ENCODE measurements at places on chromosomes 16 and 17.

GRCh38 chr17:66509926-66510325 is 207.5 kb downstream of the PRKCA start:
- DNase-seq: no peak
- H3K36me3 ChIP-seq: peaks cover 46% of the 10 kb centered on the region
- H3K27ac ChIP-seq: peak overlapping the region; percentile 91
- peak overlapping the region; percentile 11 for H3K4me3 ChIP-seq

- no peak overlapping the region for H3K27ac ChIP-seq
- DNase-seq: no peak
- H3K4me3 ChIP-seq: no peak overlapping the region
- H3K27me3 ChIP-seq: peaks cover 4% of the 10 kb centered on the region
Observed at GRCh38 chr17:28467456-28468025, 5.9 kb upstream of the SLC13A2 start.

GRCh38 chr16:84061236-84061819 is 18.7 kb upstream of the SLC38A8 start:
- peaks cover 13% of the 10 kb centered on the region for H3K36me3 ChIP-seq
- no peak overlapping the region for H3K4me3 ChIP-seq
- H3K27ac ChIP-seq: no peak overlapping the region
- H3K4me1 ChIP-seq: peaks cover 6% of the 10 kb centered on the region
- no peak for DNase-seq
- no peaks in the 10 kb centered on the region for H3K27me3 ChIP-seq

GRCh38 chr16:8686031-8686621 is 11.7 kb downstream of the ABAT start:
- no peaks in the 10 kb centered on the region for H3K27me3 ChIP-seq
- DNase-seq: no peak
- H3K4me3 ChIP-seq: no peak overlapping the region
- peaks cover 29% of the 10 kb centered on the region for H3K36me3 ChIP-seq
- no peak overlapping the region for H3K27ac ChIP-seq

- no peaks in the 10 kb centered on the region for H3K4me1 ChIP-seq
- H3K27me3 ChIP-seq: peaks cover 34% of the 10 kb centered on the region
- DNase-seq: no peak
- no peak within 1 kb of the TSS for H3K4me3 ChIP-seq
- no peak within 1 kb of the TSS for H3K27ac ChIP-seq
Observed at GRCh38 chr16:21150375-21151001, at the start of gene DNAH3. Gene DNAH3 (minus strand): TSS chr16:21150846. CDS start chr16:21150319, 527 bp downstream.

GRCh38 chr16:66299349-66299748 is 67.1 kb upstream of the CDH5 start:
- H3K4me3 ChIP-seq: no peak overlapping the region
- no peak for DNase-seq
- H3K27me3 ChIP-seq: no peaks in the 10 kb centered on the region
- H3K4me1 ChIP-seq: no peaks in the 10 kb centered on the region

DNA sequence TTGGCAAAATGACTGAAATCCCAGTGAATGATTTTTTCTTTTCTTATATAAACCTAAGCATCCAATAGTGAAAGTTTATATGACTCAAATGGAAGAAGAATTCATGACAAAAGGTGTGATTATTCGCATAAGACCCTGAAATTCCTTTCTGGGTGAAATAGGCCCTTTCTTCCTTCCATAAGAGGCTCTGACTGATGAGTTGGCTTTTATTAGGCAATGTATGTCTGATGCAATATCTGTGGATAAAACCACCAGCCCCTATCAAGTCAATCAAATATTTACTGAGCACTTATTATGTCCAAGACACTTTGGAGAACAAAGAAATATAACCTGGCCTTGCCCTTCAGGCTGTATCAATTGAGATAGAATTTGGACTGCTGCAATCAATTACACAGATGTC is 316.6 kb downstream of the CDH13 start:
- no peak for DNase-seq
- H3K4me1 ChIP-seq: peaks cover 5% of the 10 kb centered on the region
- no peaks in the 10 kb centered on the region for H3K27me3 ChIP-seq
- H3K36me3 ChIP-seq: no peaks in the 10 kb centered on the region

- DNase-seq: no peak
- H3K4me3 ChIP-seq: no peak overlapping the region
- H3K27me3 ChIP-seq: no peaks in the 10 kb centered on the region
- peak overlapping the region; percentile 79 for H3K27ac ChIP-seq
Observed at GRCh38 chr17:66541461-66542128, 239.2 kb downstream of the PRKCA start.

DNA sequence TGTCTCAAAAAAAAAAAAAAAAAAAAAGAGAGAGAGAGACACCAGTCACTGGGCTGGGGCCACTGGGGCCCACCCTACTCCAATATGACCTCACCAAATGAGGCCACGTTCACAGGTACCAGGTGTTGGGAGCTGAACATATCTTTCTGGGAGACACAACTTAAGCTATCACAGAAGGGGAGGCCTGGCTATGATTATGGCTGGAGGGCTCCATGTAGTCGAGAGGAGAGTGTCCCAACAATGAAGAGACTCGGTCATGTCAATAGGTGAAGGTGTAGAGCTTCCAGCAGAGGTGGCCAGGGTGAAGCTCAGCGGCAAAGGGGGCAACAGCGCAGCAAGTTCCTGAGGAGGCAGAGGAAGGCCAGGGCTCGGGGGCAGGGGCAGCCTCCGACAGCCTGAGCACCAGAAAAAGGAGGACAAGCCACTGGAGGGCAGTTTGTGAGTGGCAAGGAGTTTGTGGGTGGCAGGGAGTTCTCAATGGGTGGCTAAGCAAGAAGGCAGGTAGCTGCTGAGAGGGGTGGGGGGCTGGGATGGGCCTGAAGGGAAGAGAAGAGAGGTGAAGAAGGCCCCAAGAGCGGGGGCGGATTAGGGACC is 28.0 kb downstream of the ABCC3 start:
- peaks cover 11% of the 10 kb centered on the region for H3K4me1 ChIP-seq
- DNase-seq: no peak
- peak overlapping the region; percentile 14 for H3K27ac ChIP-seq
- no peak overlapping the region for H3K4me3 ChIP-seq
- no peaks in the 10 kb centered on the region for H3K36me3 ChIP-seq

GRCh38 chr16:65772134-65772732 is 594.3 kb upstream of the CDH5 start:
- DNase-seq: no peak
- peaks cover 6% of the 10 kb centered on the region for H3K27me3 ChIP-seq
- no peak overlapping the region for H3K27ac ChIP-seq
- H3K36me3 ChIP-seq: no peaks in the 10 kb centered on the region

GRCh38 chr16:56202036-56202435 is 10.7 kb downstream of the GNAO1 start:
- no peak overlapping the region for H3K4me3 ChIP-seq
- H3K27me3 ChIP-seq: peaks cover 9% of the 10 kb centered on the region
- no peak overlapping the region for H3K27ac ChIP-seq
- H3K4me1 ChIP-seq: peaks cover 31% of the 10 kb centered on the region
- peaks cover 4% of the 10 kb centered on the region for H3K36me3 ChIP-seq

DNA sequence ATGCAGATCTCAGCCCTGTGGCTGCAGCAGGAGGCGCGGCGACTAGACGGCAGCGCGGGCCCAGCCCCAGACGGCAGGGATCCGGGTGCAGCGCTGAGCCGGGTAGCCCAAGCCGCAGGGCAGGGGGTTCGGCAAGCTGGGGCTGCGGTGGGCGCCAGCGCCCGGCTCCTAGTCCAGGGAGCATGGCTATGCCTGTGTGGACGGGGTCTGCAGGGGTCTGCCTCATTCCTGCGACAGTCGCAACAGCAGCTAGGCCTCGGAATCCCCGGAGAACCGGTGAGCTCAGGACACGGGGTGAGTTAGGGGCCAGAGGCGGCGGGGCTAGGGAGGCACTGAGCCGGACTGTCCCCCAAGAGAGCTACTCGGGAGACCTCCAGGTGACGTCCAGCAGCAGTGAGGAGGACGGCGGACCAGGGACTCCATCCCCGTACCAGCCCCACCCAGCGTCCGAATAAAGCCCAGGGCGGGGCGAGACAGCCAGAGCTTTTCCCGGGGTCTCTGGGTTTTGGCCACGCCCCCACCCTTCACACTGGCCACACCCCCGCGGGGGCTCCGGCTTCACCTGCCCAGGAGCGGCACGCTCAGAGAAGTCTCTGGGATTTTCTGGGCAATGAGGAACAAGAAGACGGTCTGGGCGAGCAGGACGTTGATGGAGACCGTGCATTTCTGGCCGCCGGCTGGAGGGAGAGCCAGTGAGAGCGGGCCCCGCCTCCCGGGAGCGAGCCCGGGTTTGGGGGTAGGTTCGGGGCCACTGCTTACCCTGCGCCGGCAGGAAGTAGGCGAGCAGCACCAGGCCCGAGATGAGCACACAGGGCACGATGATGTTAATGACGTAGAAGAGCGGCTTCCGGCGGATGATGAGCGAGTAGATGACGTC is 1.1 kb downstream of the C17orf107 start:
- H3K36me3 ChIP-seq: peaks cover 12% of the 10 kb centered on the region
- no peaks in the 10 kb centered on the region for H3K27me3 ChIP-seq
- peak; percentile 58 for DNase-seq
- peak overlapping the region; percentile 87 for H3K4me3 ChIP-seq
- peak overlapping the region; percentile 93 for H3K27ac ChIP-seq
- peaks cover 33% of the 10 kb centered on the region for H3K4me1 ChIP-seq

DNA sequence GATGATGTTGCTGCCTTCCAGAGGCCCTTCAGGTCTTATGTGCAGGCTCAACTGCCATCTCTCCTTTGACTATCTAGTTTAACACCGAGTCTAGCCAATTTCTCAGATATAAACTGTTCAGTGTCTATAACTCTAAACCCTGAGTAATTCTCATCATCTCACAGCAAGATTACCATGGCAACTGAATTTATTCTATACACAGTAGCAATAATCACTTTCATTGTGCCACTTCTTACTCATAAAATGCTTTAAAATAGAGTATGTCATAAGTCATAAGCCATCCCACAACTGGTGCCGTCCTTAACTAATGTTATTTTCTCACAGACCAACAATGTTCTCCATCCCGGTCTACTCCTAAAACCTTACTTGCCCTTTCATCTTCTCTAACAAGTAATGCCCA is 45.0 kb downstream of the SYNRG start:
- H3K4me1 ChIP-seq: peaks cover 15% of the 10 kb centered on the region
- peak overlapping the region; percentile 39 for H3K27ac ChIP-seq
- H3K27me3 ChIP-seq: no peaks in the 10 kb centered on the region

DNA sequence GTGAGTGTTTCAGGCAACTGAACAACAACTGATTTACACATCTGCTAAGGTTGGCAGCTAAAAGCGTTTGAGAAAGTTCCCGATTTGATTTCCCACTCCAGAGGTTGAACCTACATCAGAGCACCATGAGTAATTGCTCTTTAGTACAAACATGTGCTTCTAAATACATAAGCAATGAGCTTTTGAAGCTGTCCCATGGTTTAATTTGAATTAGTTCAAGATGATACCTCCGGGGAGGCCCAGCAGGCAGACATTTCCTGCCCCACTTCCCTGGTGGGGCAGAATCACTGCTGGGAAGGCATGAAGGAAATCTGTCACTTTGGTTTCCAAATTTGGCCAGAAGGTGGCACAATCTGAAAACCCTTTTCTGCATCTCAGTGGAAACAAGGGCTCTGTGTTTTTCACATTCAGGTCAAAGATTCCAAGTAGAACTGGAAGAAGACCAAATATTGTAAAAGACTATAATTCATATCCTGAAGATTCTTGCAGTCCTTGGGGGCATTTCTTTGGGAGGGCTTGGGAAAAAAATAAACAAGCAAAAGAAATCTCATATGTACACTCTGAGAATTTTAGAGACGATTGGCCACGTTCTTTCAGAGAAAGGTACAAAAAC is 176.2 kb upstream of the FAM20A start:
- H3K36me3 ChIP-seq: no peaks in the 10 kb centered on the region
- DNase-seq: peak; percentile 4
- no peaks in the 10 kb centered on the region for H3K27me3 ChIP-seq
- H3K4me3 ChIP-seq: no peak overlapping the region
- no peak overlapping the region for H3K27ac ChIP-seq

DNA sequence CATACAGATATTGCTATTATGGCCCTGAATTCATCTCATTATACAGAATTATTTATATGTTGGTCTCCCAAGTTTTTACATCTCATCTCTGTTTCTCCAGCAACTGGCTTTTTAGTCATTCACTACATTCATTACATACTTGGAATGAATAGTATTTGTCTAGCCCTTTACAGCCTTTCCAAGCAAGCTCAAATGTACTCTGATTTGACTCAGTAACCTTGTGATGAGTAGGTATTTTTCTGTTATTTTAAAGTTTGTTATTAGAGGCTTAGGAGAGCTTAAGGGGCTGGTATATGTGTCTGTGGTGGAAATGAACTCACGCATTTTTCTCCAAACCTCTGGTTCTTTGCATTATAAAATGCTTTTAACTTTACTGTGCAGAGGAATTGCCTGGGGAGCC is 224.7 kb downstream of the SNX29 start:
- no peak overlapping the region for H3K27ac ChIP-seq
- H3K4me1 ChIP-seq: peaks cover 7% of the 10 kb centered on the region
- H3K36me3 ChIP-seq: peaks cover 12% of the 10 kb centered on the region
- no peak overlapping the region for H3K4me3 ChIP-seq
- DNase-seq: no peak

DNA sequence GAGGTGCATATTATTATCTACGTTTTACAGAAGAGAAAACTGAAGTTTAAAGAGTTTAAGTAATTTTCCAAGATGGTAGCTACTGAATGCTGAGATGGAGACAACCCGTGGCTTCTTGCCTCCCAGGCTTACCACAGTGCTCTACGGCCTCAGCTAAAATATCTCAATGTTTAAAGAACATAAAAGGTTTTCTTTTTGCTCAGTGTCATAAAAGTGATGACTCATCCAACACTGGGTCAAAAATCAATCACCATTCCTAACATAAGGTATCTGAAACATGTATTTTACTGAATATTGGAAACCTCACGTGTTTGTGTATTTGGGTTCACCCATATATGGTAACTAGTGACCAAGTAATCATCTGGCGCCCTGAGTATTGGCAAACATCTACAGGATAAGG is 18.4 kb downstream of the ABCA9 start:
- H3K4me1 ChIP-seq: no peaks in the 10 kb centered on the region
- H3K4me3 ChIP-seq: no peak overlapping the region
- no peak for DNase-seq
- no peaks in the 10 kb centered on the region for H3K36me3 ChIP-seq
- no peak overlapping the region for H3K27ac ChIP-seq

GRCh38 chr17:75831032-75831571 is 13.1 kb downstream of the UNC13D start:
- H3K36me3 ChIP-seq: peaks cover 21% of the 10 kb centered on the region
- no peak overlapping the region for H3K27ac ChIP-seq
- H3K4me1 ChIP-seq: peaks cover 31% of the 10 kb centered on the region
- DNase-seq: no peak
- H3K4me3 ChIP-seq: no peak overlapping the region

- peaks cover 9% of the 10 kb centered on the region for H3K36me3 ChIP-seq
- peak overlapping the region; percentile 49 for H3K27ac ChIP-seq
- DNase-seq: no peak
- peak overlapping the region; percentile 87 for H3K4me3 ChIP-seq
- no peaks in the 10 kb centered on the region for H3K27me3 ChIP-seq
- H3K4me1 ChIP-seq: peaks cover 22% of the 10 kb centered on the region
Observed at GRCh38 chr17:47099451-47099986, 89.6 kb downstream of the CDC27 start.
